ENCODE measurements at places on chromosomes 7 and 10. TPM values are rescaled to one million over a fixed set of nuclear protein-coding genes. Genes with fewer than 3 reads are reported as not detected.

Gene MSMB
- not detected for total RNA-seq

Gene CAMK2G
- total RNA-seq = 80.5 TPM

Gene ADARB2
- total RNA-seq = not detected

Gene CALHM1
- not detected for total RNA-seq

Gene SPDYE5
- 0.39 TPM for total RNA-seq

Gene TSPAN15
- total RNA-seq = 156 TPM

Gene POP7
- total RNA-seq = 28.0 TPM

Gene HIP1
- total RNA-seq = 31.6 TPM

Measured in ureter (tissue), 1 donor.